ENCODE measurements at places on chromosomes 3 and 15. TPM values are rescaled to one million over a fixed set of nuclear protein-coding genes. Genes with fewer than 3 reads are reported as not detected.
A peak's percentile ranks its signal among the peaks of the same experiment; 100 is the strongest.

The KCTD6 gene
- polyA plus RNA-seq = 5.6 TPM

The SEMA3G gene
- 0.07 TPM for polyA plus RNA-seq

DNA sequence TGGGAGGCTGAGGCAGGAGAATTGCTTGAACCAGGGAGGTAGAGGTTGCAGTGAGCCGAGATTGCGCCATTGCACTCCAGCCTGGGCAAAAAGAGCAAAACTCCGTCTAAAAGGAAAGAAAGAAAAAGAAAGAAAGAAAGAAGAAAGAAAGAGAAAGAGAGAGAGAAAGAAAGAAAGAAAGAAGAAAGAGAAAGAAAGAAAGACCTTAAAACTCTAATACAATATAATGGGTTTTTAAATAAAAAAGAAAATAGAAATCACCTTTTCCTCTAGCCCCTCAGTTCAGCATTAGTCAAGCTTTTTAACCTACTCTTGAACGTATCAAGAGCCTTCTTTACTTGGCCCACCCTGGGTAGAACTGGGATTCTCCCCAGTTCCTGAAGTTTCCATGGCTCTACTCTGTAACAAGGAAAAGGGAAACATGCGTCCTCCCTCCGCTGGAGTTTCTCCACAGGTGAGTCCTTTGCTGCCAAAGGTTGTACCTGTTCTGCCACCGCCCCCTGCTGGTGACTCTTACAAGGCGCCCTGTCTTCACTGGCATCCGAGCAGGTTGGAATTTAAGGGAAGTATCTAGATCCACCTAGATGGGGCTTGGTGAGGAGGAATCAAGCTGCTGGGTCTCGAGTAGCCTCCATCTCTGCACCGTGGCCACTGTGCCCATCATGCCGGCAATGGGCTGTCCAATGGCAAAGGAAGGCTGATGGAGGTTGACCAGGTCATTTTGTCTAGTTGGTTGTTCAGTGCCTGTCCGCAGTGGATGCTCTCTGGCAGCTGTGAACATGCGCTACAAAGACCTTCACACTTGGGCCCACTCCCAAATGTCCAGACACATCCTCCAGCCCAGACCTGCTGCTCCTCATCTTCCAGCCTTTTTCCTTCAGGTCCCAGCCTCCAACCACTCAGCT lies 20.6 kb upstream of the EPHB3 start:
- DNase-seq = peak; percentile 6

DNA sequence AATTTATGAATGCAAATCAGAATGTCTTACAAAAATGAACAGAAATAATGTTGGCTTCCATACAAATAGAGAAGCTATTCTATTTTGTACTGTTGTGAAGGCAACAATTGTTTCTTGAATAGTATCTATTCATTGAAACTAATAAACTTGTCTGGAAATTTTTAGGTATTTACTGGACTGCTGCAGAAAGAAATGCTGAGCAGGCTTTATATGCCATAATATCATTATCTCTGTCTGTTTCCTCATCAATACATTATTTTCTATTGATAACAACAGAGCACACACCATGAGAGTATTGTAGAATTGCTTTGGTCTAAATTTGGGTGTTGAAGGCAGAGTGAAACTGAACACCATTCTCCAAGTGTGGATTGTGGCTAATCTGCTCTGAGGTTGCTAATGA lies 216.5 kb upstream of the CGNL1 start:
- DNase-seq = no peak

The RAD18 gene
- polyA plus RNA-seq = 6.9 TPM

The ZKSCAN7 gene
- polyA plus RNA-seq = 3.0 TPM

The FGF12 gene
- polyA plus RNA-seq = not detected

DNA sequence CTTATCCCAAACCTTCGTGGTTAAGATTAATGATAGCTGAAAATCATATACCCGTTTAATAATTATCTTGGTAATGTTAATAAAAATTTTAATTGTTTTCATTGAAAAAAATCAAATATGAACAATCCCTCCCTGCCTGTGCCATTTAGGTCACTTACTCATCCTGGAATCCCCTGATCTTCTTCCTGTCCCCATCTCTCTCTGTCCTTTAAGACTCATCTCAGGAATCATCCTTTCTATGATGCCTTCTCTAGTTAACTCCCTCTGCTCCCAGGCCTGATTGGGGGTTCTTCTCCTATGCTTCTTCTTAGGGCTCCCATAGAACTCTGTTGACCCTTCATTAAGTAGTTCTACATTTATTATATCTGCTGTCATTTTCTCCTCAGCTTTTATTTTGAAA lies 91.6 kb downstream of the MBNL1 start:
- DNase-seq = no peak

All from IMR-90 (cell line).